Stomach (tissue), 19 donors: ENCODE measurements at places on chromosomes 11 and 22. TPM values are rescaled to one million over a fixed set of nuclear protein-coding genes. Genes with fewer than 3 reads are reported as not detected.

DNA sequence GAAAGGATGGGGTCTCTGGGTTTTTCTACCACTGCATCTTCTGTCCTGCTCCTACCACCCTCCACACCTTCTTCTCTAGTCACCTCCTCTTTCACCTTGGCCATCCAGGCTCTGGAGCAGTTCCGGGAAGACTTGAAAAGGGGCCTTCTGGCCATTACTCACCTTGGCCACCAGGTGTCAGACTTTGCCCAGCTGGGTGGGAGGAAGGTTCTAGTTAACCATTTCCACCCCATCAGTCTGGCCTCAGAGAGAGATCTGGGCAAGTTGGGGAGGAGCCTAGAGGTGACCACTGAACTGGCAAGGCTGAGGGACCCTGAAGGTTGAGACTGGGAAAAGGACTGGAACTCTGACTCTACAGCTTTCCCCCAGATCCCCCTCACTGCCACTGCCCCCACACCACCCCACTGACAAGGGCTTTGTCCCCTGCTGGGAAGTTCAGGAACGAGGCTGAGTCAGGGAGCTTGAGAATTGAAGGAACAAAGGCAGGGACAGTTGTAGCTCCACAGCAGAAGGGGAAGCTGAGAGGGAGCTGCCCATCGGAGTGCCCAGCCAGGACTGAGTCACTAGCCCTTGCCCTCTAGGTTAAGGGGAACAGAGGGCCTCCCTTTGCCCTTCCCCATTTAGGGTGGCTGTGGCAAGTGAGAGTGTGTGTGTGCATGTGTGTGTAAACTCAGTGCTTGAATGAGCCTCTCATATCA, 3.7 kb upstream of the POLD4 start:
- H3K4me3 ChIP-seq = no peak overlapping the region
- no peaks in the 10 kb centered on the region for H3K27me3 ChIP-seq
- peak; percentile 92 for DNase-seq

DNA sequence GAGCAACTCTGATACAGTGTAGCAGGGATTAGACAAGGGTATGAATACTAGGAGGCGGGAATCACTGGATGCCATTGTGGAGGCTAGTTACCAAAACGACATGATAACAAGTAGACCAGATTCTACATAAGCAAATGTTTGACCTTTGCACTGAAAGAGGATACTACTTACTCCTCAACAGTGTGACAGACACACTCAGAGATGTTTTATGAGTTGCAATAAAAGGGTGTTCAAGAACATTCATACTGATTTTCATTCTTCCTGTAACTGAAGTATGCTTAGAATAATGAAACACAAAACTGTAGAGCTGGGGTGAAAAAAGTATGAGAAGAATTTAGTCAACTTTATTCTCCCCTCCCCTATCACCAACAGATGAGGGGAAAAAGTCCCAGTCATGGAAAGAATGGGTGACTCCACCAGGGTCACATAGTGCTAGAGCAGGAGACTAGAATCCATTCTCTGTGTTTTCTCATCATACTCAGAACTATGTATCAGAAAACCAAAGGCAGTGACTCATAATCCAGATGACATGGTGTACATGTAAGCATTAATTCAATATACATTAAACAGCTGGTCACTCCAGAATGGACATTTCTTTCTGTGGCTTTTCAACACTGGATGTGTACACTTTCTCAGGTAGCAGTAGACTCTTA, 32.8 kb downstream of the ARHGAP20 start:
- DNase-seq = no peak
- no peaks in the 10 kb centered on the region for H3K4me1 ChIP-seq

DNA sequence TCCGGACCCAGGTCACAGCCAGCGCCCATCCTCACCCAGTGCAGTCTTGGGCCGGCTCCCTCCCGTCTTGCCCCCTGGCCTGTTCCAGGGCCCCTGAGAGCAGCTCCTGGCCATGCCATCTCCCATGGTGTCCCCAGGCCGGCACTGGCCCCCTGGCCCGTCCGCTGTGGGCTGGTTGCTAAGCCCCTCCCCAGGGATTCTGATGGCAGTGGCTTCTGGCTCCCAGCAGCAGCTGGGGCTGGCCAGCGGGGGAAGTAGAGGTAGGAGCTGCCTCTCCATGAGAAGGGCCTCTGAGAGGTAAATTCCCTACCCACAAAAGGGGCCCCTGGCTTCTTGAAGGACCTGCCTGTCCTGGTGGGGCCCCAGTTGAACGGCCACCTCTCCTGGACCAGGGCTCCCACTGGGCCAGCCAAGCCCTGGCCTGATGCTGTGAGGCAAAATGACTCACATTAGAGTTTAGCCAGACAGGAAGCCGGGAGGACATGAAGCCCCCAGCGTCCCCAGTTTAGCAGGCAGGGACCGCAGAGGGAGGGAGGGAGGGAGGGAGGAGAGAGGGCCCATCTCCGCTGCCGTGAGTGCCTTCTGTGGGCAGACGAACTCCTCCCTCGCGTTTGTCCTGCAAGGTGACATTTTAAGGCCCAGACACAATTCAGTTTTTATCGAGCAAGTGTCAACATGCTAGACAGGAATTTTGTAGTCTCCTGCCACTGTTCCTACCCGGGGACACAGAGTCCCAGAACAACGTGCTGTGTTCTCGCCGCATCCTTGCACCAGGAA, 32.9 kb upstream of the GAL start:
- no peaks in the 10 kb centered on the region for H3K36me3 ChIP-seq

The KRTAP5-2 gene
- polyA plus RNA-seq = not detected

The SLC22A6 gene
- polyA plus RNA-seq = not detected

GRCh38 chr11:86592659-86593451, 79.6 kb downstream of the ME3 start:
- DNase-seq = peak; percentile 75
- H3K27ac ChIP-seq = no peak overlapping the region
- peaks cover 4% of the 10 kb centered on the region for H3K4me1 ChIP-seq
- no peaks in the 10 kb centered on the region for H3K27me3 ChIP-seq
- no peak overlapping the region for H3K4me3 ChIP-seq
- H3K36me3 ChIP-seq = no peaks in the 10 kb centered on the region

DNA sequence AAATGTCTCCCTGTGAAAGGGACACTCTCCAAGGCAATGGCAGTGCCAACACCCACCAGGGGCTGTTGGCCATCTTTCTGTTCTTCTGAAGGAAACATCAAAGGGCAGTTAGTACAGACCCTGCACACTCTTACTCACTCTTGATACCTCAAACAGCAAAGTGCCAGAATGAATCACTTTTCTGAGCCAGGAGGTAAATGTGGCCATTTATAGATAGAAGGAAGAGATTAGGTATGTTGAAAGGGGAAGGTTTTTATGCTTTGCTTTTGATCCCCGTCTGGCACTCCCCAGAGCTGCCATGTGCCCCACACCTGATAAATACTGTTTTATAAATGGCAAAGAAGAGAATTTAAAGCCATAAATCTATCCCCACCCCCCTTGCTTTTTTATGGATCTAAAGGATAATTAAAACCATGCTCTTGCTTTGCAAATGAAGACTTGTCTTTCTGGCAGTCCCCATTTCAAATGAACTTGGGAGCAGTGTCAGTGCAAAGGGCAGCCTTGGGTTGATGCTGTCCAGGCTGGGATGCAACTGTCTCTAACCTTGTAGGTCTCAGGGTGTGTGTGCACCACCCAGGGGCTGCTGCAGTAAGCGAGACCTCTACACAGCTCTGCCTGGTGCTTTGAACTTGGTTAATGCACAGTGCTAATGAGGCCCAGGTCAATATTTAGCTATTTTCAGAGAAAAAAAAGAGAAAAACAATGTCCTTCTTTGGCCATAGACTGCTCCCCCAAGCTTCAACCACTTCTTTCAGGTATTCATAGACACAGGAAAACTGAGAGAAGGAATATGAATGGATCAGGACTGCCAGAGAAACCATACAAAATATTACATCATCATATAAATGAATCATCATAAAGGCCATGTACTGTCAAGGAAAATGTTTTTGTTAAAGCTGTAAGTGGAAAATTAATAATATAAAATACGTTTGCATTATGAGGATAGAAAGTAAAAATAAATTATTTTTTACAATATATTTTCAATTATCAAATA, 207.5 kb downstream of the ETS1 start:
- no peak overlapping the region for H3K27ac ChIP-seq
- DNase-seq = no peak
- no peaks in the 10 kb centered on the region for H3K4me1 ChIP-seq
- H3K27me3 ChIP-seq = no peaks in the 10 kb centered on the region

- H3K27ac ChIP-seq = no peak overlapping the region
- H3K27me3 ChIP-seq = no peaks in the 10 kb centered on the region
- no peak for DNase-seq
- H3K36me3 ChIP-seq = no peaks in the 10 kb centered on the region
- H3K4me1 ChIP-seq = peaks cover 1% of the 10 kb centered on the region
- no peak overlapping the region for H3K4me3 ChIP-seq
Measured at GRCh38 chr22:20646906-20647305, 127.0 kb upstream of the SERPIND1 start.

DNA sequence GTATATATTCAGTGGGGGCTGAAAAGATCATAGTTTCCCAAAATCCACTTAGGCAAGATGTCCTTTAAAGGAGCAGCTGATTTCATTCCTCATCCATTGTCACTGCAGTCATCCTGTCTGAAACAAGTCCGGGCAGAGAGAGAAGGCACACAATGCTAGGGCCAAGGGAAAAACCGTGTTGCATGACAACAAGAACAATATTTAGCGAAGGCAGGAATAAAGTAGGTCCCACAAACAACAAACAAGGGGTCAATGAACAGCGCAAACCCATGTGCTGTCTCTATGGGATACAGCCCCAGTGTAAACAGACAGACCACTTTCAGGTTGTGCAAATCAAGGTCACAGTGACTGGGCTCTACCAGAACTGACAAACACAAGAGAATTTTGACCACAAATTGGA, 9.0 kb downstream of the PAMR1 start:
- H3K4me3 ChIP-seq = no peak overlapping the region
- H3K27me3 ChIP-seq = peaks cover 15% of the 10 kb centered on the region
- H3K4me1 ChIP-seq = peaks cover 48% of the 10 kb centered on the region
- no peaks in the 10 kb centered on the region for H3K36me3 ChIP-seq

- no peak overlapping the region for H3K4me3 ChIP-seq
- no peaks in the 10 kb centered on the region for H3K4me1 ChIP-seq
- H3K27ac ChIP-seq = no peak overlapping the region
- DNase-seq = no peak
Measured at GRCh38 chr11:15565880-15566279, 451.2 kb downstream of the INSC start.

- H3K27me3 ChIP-seq = no peaks in the 10 kb centered on the region
- peaks cover 24% of the 10 kb centered on the region for H3K4me1 ChIP-seq
- no peak for DNase-seq
- peaks cover 67% of the 10 kb centered on the region for H3K36me3 ChIP-seq
- no peak overlapping the region for H3K27ac ChIP-seq
Measured at GRCh38 chr11:66600631-66601233, 7.7 kb downstream of the CCS start.

- no peak for DNase-seq
- H3K36me3 ChIP-seq = no peaks in the 10 kb centered on the region
- H3K27ac ChIP-seq = no peak overlapping the region
- no peaks in the 10 kb centered on the region for H3K27me3 ChIP-seq
Measured at GRCh38 chr11:22702031-22702430, 35.6 kb downstream of the GAS2 start.

The ISX gene
- not detected for polyA plus RNA-seq

DNA sequence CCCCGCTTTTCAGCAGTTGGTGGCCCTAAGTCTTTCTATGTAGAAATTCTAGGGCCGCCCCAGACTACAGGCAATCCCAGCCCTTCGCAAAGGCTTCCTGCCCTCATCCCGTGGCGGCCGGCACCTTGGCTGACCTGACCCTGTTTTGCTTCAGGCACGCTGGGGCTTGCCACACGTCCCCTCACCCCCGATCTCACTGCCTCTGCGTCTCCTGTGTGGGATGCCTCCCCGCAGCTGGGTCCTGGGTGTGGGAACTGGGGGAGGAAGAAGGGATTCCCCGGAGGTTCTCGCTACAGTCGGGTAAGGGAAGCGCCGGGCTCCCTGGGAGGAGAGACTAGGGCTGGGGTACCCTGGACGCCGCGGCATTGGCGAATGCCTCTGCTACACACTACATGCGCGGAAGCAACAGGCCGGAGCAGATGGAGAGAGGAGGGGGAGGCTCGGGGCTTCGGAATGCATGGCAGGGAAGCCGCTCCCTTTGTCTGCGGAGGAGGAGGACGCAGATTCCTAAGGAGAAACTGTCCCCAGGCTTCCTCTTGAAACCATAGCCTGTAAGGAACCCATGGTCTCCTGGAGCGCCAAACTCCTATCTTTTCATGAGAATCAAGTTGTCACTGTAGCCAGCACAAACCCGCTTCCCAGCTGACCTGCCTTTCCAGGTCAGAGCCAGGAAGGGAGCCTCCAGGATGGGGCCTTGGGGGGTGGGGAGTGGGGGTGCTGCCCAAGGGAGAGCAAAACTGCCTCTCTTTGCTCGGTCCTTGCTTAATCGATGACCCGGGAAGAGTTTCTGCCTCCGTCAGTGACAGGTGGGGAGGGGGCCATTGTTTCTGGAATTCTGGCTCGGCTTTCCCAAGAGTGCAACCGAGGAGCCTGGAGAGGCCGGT, 1.4 kb downstream of the DTX4 start:
- DNase-seq = peak; percentile 78
- peaks cover 5% of the 10 kb centered on the region for H3K36me3 ChIP-seq
- H3K27ac ChIP-seq = peak overlapping the region; percentile 68
- peaks cover 19% of the 10 kb centered on the region for H3K4me1 ChIP-seq

GRCh38 chr11:63007920-63008319, 7.7 kb downstream of the SLC22A8 start:
- H3K4me3 ChIP-seq = no peak overlapping the region
- H3K27ac ChIP-seq = no peak overlapping the region
- no peaks in the 10 kb centered on the region for H3K36me3 ChIP-seq
- H3K27me3 ChIP-seq = no peaks in the 10 kb centered on the region

The SPA17 gene
- 14.4 TPM for polyA plus RNA-seq

- DNase-seq = no peak
- H3K27ac ChIP-seq = no peak overlapping the region
- H3K4me3 ChIP-seq = no peak overlapping the region
- H3K27me3 ChIP-seq = no peaks in the 10 kb centered on the region
- H3K36me3 ChIP-seq = no peaks in the 10 kb centered on the region
- H3K4me1 ChIP-seq = peaks cover 9% of the 10 kb centered on the region
Measured at GRCh38 chr11:125950178-125950490, 4.3 kb downstream of the VSIG10L2 start.
